ENCODE measurements at places on chromosomes 2 and 18. TPM values are rescaled to one million over a fixed set of nuclear protein-coding genes. Genes with fewer than 3 reads are reported as not detected.

GRCh38 chr2:112812318-112813267 lies 24.0 kb downstream of the IL1B start:
- no peak overlapping the region for H3K4me3 ChIP-seq
- H3K4me1 ChIP-seq = peaks cover 8% of the 10 kb centered on the region
- no peaks in the 10 kb centered on the region for H3K27me3 ChIP-seq
- no peaks in the 10 kb centered on the region for H3K36me3 ChIP-seq

GRCh38 chr18:70384181-70384790 lies 95.4 kb downstream of the SOCS6 start:
- no peak for DNase-seq
- no peaks in the 10 kb centered on the region for H3K4me1 ChIP-seq
- no peak overlapping the region for H3K4me3 ChIP-seq
- no peaks in the 10 kb centered on the region for H3K36me3 ChIP-seq
- H3K27me3 ChIP-seq = no peaks in the 10 kb centered on the region

DNA sequence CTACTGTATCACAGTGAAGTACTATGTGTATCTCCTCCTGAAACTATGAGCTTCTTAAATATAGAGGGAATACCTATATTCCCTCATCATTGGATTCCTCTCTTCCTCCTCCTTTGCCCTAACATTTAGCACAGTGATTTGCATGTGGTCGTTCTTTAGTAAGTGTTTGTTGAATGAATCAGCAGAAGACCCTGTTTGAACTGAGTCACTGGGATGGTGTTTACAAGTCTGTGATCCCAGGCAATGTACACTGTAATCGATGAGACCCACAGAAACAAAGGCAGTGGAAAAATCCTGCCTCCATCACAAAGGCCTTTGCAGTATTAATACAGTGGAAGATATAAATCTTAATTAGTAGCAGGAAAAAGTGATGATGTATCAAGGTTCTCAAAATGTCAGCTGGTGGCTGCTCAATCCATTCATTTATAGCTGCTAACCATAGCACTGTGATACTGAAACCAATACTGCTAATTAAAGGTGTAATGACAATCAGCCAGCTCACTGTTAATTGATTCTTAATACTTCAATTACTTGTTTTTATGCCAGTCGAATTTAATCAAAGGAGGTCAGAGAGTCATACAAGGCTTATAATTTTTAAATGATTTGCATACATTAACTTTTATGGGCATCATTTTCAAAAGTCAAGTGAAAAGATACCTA lies 20.8 kb upstream of the MYO3B start:
- no peaks in the 10 kb centered on the region for H3K36me3 ChIP-seq
- no peak for DNase-seq
- H3K27me3 ChIP-seq = no peaks in the 10 kb centered on the region
- H3K4me1 ChIP-seq = no peaks in the 10 kb centered on the region
- H3K27ac ChIP-seq = no peak overlapping the region

DNA sequence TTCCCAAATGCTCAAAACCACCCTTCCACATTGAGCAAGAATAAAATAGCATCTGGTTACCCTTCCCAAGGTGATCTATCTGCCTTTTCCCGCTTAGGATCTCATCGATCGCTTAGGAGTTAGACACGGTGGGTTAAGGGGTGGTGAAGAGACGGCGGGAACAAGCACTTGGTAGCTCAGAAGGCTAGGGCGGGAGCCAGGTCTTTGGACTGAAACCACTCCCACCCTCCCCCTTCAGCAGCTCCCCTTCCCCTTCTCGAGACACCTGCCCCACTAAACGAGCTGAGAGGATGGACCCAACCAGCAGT lies 513 bp downstream of the THOC1 start:
- H3K4me3 ChIP-seq = peak overlapping the region; percentile 86
- peak overlapping the region; percentile 96 for H3K27ac ChIP-seq
- DNase-seq = no peak
- H3K27me3 ChIP-seq = no peaks in the 10 kb centered on the region
- peaks cover 23% of the 10 kb centered on the region for H3K36me3 ChIP-seq

DNA sequence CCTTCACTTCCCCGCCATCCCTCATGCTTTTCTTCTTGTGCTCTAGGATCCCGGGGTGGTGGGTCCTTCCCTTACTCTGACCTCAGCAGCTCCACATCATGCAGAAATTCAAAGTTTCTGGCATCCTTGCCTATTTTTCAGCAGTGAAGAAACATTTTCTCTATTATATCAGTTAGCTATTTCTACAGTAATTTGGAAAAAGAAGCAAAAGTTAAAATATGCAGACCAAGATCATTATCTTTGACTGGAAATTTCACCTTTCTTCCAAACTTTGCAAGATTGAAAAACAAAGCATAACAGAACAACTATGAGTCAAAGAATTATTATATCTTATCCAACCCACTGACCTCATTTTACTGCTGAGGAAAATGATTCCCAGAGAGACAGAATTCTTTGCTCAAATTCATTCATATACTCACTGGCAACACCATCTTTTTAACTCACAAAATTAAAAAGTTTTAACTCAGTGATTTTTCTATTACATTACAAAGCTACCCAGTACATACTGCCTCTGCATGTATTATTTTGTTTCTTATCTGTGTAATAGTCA lies 40.5 kb downstream of the ANTXR1 start:
- H3K27me3 ChIP-seq = no peaks in the 10 kb centered on the region
- H3K4me1 ChIP-seq = no peaks in the 10 kb centered on the region
- H3K27ac ChIP-seq = no peak overlapping the region

DNA sequence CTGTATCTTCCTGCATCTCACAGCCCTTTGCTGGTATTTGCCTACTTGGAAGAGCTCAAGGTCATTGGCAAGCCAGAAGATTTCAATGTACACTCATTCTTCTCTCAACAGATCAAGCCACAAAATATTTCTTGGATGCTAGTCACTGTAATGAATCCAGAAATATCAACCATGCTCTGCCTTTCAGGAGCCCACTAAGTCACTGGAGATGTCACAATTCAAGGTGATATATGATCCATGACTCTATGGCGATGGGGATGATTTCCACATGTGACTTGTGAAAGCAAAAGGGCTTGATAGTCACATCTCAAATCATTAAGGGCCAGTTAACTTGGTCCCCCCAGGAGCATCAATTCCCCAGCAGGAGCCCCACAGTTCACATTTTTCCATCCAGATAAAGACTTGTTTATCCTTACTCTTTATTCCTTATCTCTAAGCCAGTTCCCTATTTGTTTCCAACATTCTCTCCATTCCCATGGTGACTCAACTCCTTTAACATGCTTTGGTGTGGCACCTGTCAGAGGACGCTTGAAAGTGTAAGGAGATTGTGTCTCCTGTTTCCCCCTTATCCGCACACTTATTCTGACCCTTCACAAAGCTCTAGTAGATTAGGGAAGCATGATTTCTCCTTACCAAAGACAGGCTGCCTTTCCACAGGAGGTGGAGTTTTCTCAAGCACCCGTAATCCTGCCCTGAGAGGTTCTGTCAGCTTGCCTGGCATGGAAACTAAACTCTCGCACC lies 15.8 kb downstream of the PKDCC start:
- peaks cover 41% of the 10 kb centered on the region for H3K4me1 ChIP-seq
- no peaks in the 10 kb centered on the region for H3K27me3 ChIP-seq
- DNase-seq = no peak
- peak overlapping the region; percentile 14 for H3K4me3 ChIP-seq

- peaks cover 21% of the 10 kb centered on the region for H3K27me3 ChIP-seq
- H3K4me3 ChIP-seq = no peak overlapping the region
- H3K27ac ChIP-seq = no peak overlapping the region
- H3K4me1 ChIP-seq = no peaks in the 10 kb centered on the region
Observed at GRCh38 chr2:240271716-240272341, 131.4 kb upstream of the OTOS start.

DNA sequence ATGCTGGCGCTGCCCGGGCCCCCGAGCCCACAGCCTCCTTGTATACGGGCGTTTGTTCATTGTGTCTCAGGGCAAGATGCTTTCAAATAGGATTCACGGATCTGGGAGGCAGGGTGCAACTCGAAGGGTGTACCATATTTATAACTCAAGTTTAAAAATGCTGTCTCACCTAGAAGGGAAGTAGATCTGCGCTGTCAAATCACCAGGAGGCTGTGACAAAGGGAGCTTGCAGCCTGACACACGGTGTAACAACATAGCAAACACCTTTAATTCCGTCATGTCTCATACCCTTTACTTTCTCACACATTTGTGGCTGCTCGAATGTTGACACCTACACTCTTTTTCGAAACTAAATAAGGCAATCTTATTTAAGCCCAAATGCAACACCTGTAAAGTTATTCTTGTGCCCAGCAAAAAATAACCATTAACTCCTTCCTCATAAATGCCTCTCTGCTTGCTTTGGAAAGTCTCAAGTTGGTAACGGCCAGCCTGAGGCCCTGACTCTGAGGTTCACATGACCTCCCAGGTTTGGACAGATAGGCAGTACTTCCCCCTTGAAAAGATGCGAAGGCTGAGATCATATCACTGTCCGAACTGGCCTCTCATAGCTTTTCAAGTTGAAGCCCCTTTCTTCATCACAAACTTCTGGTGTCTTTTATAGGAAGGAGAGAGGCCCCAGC lies 11.6 kb downstream of the ZEB2 start:
- DNase-seq = no peak
- H3K4me3 ChIP-seq = peak overlapping the region; percentile 25
- H3K27me3 ChIP-seq = no peaks in the 10 kb centered on the region
- no peaks in the 10 kb centered on the region for H3K36me3 ChIP-seq
- peaks cover 72% of the 10 kb centered on the region for H3K4me1 ChIP-seq
- H3K27ac ChIP-seq = peak overlapping the region; percentile 97

Gene GREB1L
- 1.2 TPM for total RNA-seq
